ENCODE measurements at places on chromosomes 16 and 17.

GRCh38 chr16:56423584-56424403 is 1.6 kb downstream of the AMFR start:
- no peak for DNase-seq

DNA sequence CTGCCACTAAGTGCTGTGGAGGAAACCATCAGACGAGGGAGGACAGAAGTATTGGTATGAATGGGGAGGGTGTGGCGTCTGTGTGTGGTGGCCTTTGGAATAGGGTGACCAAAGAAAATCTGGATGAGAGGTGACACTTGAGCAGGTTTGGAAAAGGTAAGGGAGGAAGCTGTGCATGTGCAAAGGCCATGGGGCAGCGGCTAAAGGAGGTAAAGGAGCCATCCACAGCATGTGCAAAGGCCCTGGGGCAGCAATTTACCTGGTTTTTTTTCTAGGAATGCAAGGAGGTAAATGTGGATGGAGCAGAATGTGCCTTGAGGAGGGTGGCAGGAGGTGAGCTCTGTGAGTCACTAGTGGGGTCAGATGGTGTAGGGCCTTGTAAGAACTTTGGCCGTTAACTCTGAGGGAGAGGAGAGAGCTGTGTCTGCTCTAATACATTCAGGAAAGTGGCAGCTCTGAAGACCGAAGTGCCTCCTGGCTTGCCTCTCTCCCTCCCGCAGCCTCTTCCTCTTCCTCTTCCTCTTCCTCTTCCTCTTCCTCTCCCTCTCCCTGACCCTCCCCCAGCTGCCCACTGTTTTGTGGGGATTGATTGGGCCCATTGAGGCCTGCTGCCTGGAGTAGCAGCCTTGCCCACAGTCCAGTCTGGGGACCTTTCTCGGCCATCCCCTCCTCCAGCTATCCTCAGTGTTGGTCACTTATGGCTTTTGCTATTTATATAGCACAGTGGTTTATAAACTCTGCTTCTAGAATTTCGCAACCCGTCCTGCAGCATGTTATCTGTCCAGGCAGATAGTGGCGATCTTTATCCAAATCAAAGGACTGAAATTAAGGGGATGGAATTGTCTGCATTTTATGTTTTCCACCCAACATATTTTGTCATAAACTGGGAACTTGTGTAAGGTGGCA is 38.7 kb downstream of the CMIP start:
- DNase-seq: no peak

- no peak for DNase-seq
Observed at GRCh38 chr17:8074554-8074953, 13.0 kb downstream of the ALOX12B start.

DNA sequence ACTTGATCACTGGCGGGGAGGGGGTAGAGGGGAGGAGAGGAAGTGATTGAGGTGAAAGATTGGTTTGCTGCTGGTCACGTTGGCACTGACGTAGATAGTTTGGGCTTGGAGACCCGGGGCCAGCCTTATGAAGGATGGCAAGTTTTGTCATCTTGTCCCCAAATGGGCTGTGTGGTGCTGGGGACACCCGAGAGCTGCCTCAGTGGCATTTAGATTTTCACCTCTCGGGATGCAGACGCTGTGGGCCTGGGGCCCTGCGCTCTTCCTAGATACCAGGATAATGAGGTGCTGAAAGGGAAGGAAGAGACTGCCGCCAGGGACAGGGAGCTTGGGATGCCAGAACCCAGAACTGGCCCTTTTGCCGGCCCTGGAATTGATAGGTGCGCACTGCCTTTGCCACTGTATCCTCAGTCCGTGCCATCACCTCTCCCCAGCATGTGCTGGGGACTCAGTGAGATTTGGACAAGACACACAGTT is 1.4 kb upstream of the SOCS3 start:
- no peak for DNase-seq

DNA sequence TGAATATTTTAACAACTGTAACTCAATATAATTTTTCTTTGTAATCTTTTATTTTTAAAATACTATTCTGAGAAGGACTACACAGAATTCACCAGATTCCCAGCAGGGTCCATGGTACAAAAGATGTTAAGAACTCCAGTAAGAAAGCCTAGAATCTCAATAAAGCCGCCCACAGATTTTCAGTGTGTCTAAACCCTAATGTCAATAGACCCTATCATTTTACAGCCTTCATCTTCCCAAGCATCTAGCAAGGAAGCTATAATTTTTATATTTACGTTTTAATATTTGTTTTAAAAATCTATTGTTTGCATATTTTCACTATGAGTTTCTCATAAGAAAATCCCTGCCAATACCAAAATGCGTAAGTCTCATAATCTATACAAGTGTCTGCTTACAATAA is 148.5 kb downstream of the CEP112 start:
- DNase-seq: no peak

- DNase-seq: no peak
Observed at GRCh38 chr17:37742762-37743611, 1.9 kb downstream of the HNF1B start.

Measured in activated effector memory CD4-positive, alpha-beta T cell treated with Interleukin-2 at 50 U/mL for 16 hours (primary cell).